ENCODE measurements at places on chromosomes 11 and 22.

- DNase-seq, result no peak
Measured at GRCh38 chr11:107293677-107294344, 163.8 kb downstream of the CWF19L2 start.

DNA sequence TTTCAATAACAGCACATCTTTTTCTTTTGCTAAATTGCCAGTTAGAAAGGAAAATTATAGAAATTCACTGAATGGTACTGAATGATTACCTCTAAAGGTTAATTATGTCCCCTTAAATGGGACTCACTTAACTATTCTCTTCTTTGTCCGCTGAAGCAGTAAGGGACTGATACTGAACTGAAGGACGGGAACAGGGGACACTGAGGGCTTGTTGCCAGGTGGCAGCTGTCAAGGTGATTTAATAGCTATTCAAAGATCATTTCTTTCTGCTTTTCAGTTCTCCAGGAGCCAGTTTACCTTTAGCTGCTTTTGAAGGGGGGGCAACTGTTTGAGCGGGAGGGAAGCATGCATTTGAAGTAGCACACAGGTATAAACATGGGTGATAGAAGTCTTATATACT lies 325.4 kb upstream of the CCDC90B start:
- DNase-seq, result no peak

DNA sequence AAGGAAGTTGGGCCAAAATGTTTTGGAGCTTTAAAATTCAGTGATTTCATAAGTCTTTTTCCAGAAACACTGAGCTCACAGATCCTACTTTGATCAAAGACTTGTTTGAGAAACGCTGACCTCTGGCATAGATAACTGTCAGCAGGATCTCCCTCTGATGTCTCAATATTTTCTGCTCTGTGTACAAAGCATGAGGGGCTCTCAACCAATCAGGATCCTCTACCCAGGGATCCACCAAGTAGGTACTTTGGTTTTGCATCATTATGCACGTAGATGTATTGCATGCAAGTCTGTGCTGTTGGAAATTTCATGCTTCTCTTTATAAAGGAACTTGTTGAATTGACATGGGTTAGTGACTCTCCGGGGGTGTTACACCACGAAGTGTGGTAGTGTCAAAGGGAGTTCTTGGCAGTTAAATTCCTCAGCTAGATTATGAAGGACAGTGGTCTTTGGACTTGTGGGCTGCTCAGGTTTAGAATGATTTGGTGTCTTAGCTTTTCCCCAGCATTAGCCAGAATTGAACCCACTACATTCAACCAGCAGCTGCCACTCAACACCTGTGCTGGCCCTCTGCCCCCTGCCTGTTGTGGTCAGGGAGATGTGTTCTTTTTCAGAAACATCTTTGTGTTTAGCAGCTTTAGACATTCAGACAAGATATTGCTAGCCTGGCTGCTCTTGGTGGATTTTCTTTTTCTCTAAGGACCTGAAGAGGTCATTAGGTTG lies 1.7 kb upstream of the DIXDC1 start:
- no peak for DNase-seq

GRCh38 chr11:63999349-64000025 lies 13.2 kb downstream of the OTUB1 start:
- DNase-seq, result peak; percentile 65
